ENCODE measurements at places on chromosomes 11 and 22. TPM values are rescaled to one million over a fixed set of nuclear protein-coding genes. Genes with fewer than 3 reads are reported as not detected.
A peak's percentile ranks its signal among the peaks of the same experiment; 100 is the strongest.

DNA sequence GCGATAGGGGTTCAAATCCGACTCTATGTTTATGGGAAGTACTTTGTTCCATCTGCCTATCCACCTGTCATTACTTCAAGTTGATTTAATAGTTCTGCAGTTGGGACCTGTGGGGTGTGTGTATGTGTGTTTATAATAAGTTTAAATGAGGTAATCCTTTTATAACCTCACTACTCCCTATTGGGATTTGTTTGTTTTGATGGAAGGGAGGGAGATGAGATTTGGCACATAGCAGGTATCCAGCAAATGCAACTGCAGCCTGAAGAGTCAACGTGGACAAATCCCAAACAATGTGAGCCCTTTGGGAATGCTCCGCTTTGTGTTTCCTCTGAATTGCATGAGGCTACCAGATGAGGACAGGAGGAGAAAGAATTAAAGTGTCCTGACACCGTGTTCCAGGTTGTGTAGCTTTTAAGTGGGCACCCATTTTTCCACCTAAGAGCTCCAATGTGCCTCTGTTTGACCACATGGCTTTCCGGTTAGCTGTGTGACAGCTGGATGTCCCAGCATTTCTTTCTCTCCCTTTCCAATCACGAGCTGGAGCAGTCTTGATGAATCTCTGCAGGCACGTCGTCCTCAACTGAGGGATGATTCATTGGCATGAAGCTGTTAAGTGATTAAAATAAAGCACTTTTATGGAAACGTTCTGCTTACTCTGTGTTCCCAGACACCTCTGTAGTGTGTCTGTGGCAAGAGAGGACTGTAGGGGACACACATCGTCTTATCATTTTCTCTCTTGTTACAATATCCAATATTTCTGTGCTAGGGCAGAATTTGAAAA, 610.7 kb downstream of the NTM start:
- no peak for DNase-seq
- H3K27me3 ChIP-seq, result no peaks in the 10 kb centered on the region
- no peaks in the 10 kb centered on the region for H3K36me3 ChIP-seq
- no peak overlapping the region for H3K4me3 ChIP-seq

- DNase-seq, result no peak
- H3K4me3 ChIP-seq, result no peak overlapping the region
- H3K27ac ChIP-seq, result no peak overlapping the region
These were observed 662.1 kb downstream of the NTM start for GRCh38 chr11:132032555-132032954.

DNA sequence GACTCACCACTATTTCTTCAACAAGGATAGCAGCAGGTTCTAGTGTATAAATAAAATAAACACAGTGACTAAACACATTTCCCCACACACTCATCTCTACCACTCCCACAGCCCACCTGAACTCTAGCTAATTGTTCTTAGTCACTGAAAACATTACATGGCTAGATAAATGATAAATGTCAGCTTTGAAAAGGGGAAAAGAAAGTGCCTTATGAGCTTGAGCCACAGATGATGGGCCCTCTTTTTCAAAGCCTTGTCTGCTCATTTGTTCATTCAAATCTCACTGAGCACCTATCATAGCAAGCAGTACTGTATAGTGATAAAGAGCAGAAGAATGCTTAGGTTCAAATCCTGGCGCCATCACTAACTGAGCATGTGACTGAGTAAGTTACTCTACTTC, 58.3 kb downstream of the SIK3 start:
- H3K4me1 ChIP-seq, result peaks cover 60% of the 10 kb centered on the region
- peaks cover 8% of the 10 kb centered on the region for H3K36me3 ChIP-seq
- no peak overlapping the region for H3K4me3 ChIP-seq

- no peak for DNase-seq
- H3K4me3 ChIP-seq, result no peak overlapping the region
- no peak overlapping the region for H3K27ac ChIP-seq
These were observed 26.4 kb upstream of the LRRC55 start for GRCh38 chr11:57155400-57155799.

DNA sequence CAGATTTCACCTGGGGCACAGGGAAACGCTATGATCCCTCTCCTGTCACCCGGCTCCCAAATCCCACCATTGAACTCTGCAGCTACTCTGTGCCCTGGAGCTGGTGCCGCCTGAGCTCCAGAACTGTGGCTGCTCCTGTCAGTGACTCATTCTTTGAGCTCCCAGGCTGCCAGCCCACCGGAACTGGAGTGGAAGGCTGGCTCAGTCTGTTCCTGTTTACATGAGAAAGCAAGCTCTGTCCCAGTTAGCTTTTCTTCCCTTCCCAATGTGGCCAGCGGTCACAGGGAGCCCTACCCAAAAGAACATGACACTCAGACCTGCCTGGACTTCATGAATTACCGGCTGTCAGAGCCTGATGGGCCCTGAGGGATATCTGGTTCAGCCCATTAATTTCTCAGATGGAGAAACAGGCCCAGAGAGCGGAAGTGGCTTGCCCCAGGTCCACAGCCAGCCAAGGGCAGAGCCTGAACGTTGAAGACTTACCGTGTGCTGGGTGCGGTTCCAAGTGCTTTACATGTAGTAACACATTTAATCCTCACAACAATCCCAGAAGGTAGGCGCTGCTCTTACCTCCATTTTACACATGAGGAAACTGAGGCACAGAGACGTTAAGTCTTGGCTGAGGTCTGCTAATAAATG, 23.8 kb upstream of the IGSF22 start:
- H3K36me3 ChIP-seq, result no peaks in the 10 kb centered on the region
- peaks cover 20% of the 10 kb centered on the region for H3K27me3 ChIP-seq

DNA sequence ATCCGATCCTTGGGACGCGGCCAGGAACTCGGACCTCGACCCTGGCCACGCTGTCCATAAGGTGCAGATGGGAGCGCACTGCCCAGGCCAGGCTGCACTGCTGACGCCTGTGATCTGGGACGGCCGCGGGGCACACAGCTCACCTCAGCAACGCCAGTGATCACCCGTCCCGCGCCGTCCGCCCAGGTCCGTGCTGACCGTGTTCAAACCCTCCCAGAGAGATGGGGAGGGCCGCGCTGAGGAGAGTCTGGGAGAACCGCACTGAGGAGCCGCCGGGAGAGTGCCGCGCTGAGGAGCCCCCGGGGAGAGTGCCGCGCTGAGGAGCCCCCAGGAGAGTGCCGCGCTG, 636 bp downstream of the KCNQ1OT1 start:
- H3K4me1 ChIP-seq, result peaks cover 11% of the 10 kb centered on the region
- H3K4me3 ChIP-seq, result peak overlapping the region; percentile 88
- peaks cover 6% of the 10 kb centered on the region for H3K36me3 ChIP-seq
- H3K27ac ChIP-seq, result peak overlapping the region; percentile 74

DNA sequence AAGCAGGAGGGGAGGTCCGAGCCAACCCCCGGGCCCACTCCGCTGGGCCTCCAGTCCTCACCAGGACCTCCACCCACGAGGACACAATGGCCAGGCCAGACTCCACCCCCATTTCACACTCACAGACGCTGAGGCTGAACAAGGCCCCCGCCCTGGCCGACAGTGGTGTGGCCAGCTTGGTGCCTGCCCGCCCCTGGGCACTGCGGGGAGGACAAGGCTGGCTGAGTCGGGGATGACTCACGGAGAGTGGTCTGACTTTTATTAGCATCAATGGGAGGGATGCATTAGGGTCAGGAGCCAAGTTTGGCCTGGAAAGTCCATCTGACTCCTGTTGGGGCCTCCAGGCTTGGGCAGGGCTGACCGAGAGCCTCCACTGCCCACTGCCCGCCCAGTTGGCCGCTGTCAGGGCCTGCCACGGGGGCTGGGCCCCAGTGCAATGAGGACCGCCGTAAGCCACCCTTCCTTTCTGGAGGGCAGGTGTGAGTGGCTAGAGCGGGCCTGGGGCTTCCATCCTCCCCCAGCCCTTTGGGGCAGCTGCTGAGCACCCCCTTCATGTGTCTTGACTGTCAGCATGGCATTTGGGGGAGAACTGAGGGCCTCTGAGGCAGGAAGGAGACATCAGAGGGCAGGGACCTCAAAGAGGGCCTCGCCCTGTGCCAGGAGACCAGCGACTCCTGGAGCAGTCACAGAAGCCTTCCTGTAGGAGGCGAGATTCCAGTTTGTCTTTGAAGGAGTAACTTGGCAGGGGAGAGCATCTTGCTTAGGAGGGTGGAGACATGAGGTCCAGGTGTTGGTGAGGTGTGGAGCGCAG, 10.6 kb downstream of the TSPAN32 start:
- no peak for DNase-seq
- no peak overlapping the region for H3K27ac ChIP-seq
- no peaks in the 10 kb centered on the region for H3K27me3 ChIP-seq
- H3K4me1 ChIP-seq, result no peaks in the 10 kb centered on the region
- H3K36me3 ChIP-seq, result no peaks in the 10 kb centered on the region

DNA sequence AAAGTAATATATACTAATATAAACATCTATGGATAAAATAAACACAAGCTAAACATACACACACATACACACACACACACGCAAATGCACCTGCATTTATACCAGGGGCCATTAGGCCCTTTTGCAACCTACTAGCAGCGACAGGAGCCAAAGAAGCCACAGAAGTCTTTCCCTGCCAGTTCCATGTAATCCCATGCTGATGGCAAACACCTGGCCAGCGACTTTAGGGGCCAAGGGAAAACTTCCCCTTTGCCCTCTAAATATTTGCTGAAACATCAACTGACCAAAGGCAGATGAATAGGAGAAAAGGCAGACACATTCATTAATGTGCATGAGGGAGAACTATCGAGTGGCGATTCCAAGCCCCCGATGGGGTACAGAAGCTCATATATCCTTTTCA, 14.8 kb upstream of the P2RY2 start:
- no peak overlapping the region for H3K4me3 ChIP-seq
- no peak overlapping the region for H3K27ac ChIP-seq
- no peaks in the 10 kb centered on the region for H3K36me3 ChIP-seq
- DNase-seq, result no peak
- no peaks in the 10 kb centered on the region for H3K4me1 ChIP-seq

DNA sequence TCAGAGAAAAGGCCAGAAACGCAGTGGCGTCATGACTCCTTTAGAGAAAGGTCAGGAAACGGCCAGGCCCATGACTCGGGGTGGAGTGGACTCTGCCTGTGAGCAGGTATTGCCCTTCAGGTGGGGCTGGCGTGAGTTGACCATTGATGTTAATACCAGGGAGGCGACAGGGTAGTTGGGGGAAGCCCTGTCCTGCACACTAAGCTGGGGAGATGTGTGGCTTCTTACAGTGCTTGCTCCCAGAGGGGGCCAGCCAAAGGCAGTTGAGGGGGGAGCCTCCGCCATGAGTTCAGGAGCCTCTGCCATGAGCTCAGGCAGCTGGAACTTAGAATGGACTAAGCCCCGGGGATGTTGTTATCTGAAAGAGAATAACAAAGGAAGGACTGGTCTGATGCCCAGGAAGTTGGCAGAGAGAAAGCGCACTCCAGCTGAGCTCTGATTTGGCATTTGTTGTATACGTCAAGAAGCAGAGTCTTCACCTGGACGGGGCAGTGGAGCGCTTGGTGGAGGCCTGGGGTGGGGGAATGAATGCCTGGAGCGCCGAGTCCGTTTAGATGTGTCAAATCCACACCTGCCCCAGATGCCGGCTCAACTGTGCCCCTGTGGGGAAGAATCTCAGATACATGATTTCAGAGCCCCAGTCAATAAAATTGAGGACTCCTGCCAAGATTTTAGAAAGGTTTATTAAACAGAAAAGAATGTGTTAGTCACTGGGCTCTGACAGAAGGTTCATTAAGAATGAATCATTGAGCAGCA, 222.5 kb downstream of the TBC1D22A start:
- H3K27ac ChIP-seq, result no peak overlapping the region
- H3K27me3 ChIP-seq, result no peaks in the 10 kb centered on the region
- no peak overlapping the region for H3K4me3 ChIP-seq
- peaks cover 7% of the 10 kb centered on the region for H3K36me3 ChIP-seq
- DNase-seq, result no peak

DNA sequence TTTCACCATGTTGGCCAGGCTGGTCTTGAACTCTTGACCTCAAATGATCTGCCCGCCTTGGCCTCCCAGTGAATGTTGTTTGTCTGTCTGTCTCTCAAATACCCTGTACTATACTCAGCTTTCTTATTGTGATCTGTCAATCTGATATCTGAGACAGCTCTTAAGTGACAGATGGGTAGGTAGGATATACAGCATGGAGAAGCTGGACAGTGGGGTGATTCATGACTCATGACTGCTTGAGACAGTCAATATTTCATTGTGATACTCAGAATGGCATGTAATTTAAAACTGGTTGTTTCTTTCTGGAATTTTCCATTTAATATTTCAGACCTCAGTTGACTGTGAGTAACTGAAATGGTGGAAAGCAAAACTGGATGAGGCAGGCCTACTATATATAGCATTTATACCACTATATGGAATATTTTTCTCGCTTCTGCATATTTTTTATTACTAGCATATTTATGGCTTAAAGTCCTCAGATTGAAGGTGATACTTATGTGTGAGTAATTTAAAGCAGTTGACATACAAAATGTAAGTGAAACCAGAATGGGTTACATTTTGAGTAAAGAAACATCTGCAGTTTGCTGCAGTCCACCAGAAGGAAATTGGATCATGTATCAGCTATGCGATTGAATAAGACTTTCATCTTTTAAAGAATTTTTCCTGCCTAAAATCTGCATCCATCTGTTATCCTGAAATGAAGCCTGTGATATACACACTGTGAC, 22.3 kb downstream of the ARHGAP42 start:
- H3K27me3 ChIP-seq, result peaks cover 1% of the 10 kb centered on the region
- no peak overlapping the region for H3K4me3 ChIP-seq
- H3K27ac ChIP-seq, result no peak overlapping the region

GRCh38 chr11:128764424-128765095, 70.7 kb downstream of the FLI1 start:
- H3K27me3 ChIP-seq, result no peaks in the 10 kb centered on the region
- DNase-seq, result no peak
- H3K4me3 ChIP-seq, result no peak overlapping the region
- H3K36me3 ChIP-seq, result peaks cover 26% of the 10 kb centered on the region
- peaks cover 26% of the 10 kb centered on the region for H3K4me1 ChIP-seq
- no peak overlapping the region for H3K27ac ChIP-seq

GRCh38 chr11:24870048-24870447, 373.2 kb downstream of the LUZP2 start:
- no peak overlapping the region for H3K4me3 ChIP-seq
- H3K36me3 ChIP-seq, result no peaks in the 10 kb centered on the region
- H3K27me3 ChIP-seq, result no peaks in the 10 kb centered on the region
- H3K27ac ChIP-seq, result no peak overlapping the region

Gene SLC43A3
- 181 TPM for total RNA-seq

Gene NRIP3
- 4.4 TPM for total RNA-seq

Gene SLC22A12
- total RNA-seq, result not detected

Gene COMMD9
- total RNA-seq, result 39.7 TPM

Gene IFITM10
- total RNA-seq, result 0.32 TPM

Gene RAB36
- total RNA-seq, result not detected

Gene POU2AF2
- total RNA-seq, result not detected

Gene GUCY1A2
- not detected for total RNA-seq

Measured in activated T-helper 1 cell treated with anti-CD3 and anti-CD28 coated beads, Interleukin-12 subunit alpha, Interleukin-12 subunit beta, Interleukin-2, Interleukin-4 antibody, amounts not matched to agents 30 ng/mL and 10 ng/mL and 1 ng/mL, durations not matched to agents 14 hours and 24 hours and 36 hours (primary cell).